ENCODE measurements at places on chromosomes 6 and 20.

GRCh38 chr6:113854531-113855499 lies 2.3 kb upstream of the MARCKS start:
- DNase-seq, result no peak

DNA sequence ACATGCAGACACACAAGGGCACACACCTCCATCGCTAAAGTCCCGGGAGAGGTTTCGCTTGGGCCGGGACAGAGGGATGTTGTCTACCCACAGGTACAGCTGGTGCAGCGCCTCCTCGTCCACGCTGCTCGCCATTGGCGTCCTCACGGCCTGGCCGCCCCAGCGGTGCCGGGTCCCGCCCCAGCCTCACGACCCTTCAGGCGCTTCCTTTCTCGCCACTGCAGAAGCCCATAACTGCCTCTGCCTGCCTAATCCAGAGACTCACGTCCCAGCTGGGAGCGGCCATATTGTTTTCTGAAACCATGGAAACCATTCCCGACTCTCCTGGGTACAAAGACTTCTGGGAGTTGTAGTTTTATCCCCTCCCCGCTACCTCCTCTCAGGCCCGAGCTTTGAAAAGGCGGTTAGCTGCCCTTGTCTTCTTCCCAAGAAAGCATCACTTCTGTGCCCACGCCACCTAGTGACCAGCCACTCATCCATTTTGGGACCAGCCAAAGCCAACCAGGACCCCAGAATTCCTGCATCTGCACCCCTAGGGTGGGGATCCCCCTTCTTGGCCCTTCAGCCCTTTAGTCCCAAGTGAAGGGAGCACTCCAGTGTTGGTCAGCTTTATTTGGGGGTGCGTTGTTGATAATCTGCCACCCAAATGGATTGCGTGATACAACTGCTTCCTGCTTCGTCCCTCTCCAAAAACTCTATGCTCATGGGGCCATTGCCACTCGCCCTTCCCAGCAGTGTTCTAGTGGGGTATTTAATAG lies at the start of gene SPEF1:
SPEF1 (minus strand) TSS at position 296 of the 758 bp plus-strand sequence; CDS start at position 135, 161 bp downstream.
- DNase-seq, result no peak

DNA sequence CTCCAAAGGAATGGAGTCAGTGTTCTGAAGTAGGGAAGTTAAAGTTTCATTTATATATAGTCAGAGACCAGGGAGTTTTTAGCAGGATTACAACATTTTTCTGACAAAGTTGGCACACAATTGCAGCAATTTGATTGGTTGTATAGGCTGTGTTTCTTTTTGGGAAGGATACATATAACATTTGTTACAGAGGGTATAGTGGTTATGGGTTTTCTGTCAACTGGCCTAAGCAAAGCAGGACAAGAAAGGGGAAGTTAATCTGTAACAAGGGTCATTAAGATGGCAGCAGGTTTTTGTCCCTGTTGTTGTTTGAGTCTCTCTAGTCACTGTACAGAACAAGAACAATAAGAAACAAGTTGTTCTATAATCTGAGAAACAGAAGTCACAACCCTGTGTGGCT lies 41.4 kb downstream of the TPD52L1 start:
- DNase-seq, result no peak

GRCh38 chr6:155628306-155628705 lies 172.7 kb upstream of the NOX3 start:
- DNase-seq, result no peak

GRCh38 chr6:61887423-61887822 lies 398.6 kb downstream of the KHDRBS2 start:
- DNase-seq, result no peak

- no peak for DNase-seq
Measured at GRCh38 chr6:74467533-74468215, 738.2 kb downstream of the COL12A1 start.

DNA sequence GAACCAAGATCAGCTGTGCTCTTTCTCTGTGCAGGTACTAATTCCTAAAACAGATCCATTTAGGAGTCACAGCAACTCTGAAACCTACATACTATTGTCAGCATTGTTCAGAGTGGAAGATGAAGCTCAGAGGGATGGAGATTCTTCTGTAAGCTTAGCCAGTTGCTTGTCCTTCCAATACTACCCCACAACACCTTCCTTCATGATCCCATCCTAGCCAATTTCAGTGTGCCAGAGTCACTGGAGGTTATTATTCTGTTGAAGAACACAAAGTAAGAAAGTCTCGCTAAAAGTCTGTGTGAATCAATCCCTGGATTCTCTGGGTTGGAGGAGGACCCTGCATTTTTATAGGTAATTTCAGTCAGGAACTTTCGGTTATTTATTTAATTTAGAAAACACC lies 2.3 kb downstream of the POPDC3 start:
- no peak for DNase-seq

- DNase-seq, result no peak
Measured at GRCh38 chr6:35945650-35946025, 24.7 kb upstream of the SRPK1 start.

GRCh38 chr6:128271527-128271926 lies 248.9 kb downstream of the PTPRK start:
- no peak for DNase-seq

DNA sequence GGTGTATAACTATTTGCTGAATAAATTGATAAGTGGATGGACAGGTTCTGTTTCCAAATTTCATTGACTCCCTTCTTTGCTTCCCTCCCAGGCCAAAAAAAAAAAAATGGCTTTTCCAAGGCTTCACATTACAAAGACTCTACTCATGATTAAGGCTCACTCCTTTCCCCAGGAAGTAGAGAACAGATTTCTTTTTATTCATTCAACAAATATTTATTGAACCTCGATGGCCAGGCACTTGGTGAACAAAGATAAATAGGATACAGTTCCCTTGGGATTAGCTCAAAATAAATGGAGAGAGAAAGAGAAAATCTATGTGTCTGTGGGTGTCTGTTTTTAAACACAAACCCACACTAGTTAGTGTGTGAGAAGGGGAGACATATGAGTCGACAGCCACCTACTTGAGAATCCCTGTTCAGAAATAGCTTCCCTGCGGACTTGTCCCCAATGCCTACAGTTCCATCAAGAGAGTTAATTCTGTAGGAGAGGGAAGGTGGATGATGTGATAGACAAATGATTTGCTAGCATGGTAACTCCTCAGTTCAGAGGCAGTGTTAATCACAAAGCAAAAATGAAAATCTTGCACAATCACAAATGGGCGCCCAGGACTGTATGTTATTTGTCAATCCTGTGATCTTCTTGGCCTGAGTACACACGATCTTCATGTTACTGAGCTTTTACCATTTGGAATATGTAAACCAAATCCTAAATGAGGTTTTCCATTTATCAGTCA lies 20.3 kb downstream of the TRAF3IP2 start:
- DNase-seq, result no peak

- DNase-seq, result no peak
Measured at GRCh38 chr6:117425431-117426153, at the start of gene ROS1. ROS1 (minus strand) TSS chr6:117425942; CDS start chr6:117425656, 286 bp downstream.

DNA sequence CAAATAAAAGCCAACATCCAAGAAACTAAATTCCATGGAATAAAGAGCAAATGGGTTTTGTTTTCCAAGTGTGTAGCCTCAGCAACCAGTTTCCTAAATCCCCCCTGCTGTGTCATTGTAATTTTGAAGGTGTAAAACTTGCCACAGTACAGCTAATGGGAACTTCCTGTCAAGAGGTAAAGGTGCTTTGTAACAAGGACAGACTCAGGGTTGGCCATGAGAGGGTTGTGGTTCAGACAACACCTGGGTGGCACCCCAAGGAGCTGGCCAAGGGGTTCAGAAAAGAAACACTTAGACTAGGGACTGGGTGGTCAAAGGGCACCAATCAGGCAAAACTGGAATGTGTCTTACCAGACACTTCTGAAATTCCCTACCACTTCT lies 52.4 kb upstream of the LYRM2 start:
- no peak for DNase-seq

- no peak for DNase-seq
Measured at GRCh38 chr20:61499859-61500554, 247.9 kb downstream of the CDH4 start.

GRCh38 chr6:44054721-44055559 lies 72.3 kb downstream of the MRPL14 start:
- no peak for DNase-seq

GRCh38 chr20:10429443-10429981 lies 4.5 kb downstream of the MKKS start:
- DNase-seq, result no peak

GRCh38 chr6:13593103-13593502 lies 18.7 kb downstream of the SIRT5 start:
- no peak for DNase-seq

DNA sequence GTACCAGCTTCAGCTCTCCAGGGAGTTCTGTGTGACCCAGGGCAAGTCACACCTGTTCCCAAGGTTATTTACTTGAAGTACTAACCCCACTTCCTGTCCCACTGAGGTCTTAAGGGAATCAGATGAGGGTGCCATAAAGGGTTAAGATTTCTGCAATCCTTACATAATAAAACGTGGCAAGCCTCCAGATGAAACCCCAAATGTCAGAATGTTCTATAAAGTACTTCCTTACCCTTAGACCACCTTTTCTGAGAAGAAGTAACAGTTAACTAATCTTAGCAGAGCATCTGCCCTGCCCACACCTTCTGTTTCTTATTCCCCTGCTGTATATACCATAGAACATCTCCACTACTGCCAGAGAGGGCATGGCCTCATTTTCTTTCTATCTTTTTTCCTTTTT lies 6.0 kb upstream of the AVP start:
- no peak for DNase-seq

DNA sequence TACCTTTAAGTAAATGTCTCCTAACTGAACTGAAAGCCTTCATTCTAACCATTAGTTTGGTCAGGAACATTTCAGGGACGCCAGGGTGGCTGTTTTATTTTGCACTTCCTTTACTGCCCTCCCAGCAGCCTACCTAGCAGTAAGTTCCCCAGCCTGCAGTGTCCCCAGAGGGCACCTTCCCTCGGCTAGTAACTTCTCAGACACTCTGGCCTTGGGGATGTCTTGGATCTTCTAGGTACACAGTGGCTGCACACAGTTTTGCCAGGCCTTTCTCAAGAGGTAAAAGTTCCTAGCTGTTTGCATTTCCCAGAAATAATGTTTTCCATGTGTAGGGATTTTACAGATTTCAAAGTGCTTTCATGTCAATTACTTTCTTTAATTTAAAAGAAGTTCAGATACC lies 378 bp upstream of the LAMA2 start:
- DNase-seq, result no peak

GRCh38 chr20:10855778-10856177 lies 182.0 kb upstream of the JAG1 start:
- DNase-seq, result no peak

- no peak for DNase-seq
Measured at GRCh38 chr6:56724455-56724854, 81.8 kb upstream of the DST start.

GRCh38 chr6:73792738-73793137 lies 96.7 kb downstream of the CD109 start:
- no peak for DNase-seq
